NCI-H69 (cell line): ENCODE measurements at places on chromosomes 3 and 15.

- peak; percentile 9 for DNase-seq
Measured at GRCh38 chr15:96409215-96410138, 79.0 kb downstream of the NR2F2 start.

GRCh38 chr3:13019243-13020095 lies 53.8 kb downstream of the IQSEC1 start:
- DNase-seq, result peak; percentile 31

DNA sequence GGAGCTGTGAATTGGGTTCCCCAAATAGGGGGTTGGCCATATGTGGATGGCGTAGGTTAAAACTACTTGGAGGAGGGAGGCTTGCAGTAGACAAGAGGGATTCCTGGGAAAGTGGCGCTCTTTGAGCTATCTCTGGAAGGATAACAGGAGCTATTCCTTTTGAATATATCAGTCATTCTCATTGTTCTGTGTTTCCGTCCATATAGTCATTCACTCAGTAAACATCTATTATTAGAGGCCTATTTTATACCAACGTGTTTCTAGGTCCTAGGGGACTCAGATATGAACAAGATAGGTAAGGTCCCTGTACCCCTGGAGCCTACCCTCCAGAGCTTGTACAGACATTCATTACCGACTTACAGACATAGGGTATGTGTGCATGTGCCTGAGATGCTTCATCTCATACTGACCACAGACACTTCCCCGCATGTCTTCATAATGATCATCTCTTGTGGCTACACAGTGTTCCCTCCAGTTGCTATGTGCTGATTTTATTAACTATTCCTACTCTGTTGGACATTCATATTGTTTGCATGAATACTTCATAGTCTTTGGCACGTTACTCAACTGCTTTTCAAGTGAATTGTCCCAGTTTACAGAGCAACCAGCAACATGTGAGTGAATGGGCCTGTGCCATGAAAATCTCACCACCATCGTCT lies 55.8 kb upstream of the VILL start:
- no peak for DNase-seq

DNA sequence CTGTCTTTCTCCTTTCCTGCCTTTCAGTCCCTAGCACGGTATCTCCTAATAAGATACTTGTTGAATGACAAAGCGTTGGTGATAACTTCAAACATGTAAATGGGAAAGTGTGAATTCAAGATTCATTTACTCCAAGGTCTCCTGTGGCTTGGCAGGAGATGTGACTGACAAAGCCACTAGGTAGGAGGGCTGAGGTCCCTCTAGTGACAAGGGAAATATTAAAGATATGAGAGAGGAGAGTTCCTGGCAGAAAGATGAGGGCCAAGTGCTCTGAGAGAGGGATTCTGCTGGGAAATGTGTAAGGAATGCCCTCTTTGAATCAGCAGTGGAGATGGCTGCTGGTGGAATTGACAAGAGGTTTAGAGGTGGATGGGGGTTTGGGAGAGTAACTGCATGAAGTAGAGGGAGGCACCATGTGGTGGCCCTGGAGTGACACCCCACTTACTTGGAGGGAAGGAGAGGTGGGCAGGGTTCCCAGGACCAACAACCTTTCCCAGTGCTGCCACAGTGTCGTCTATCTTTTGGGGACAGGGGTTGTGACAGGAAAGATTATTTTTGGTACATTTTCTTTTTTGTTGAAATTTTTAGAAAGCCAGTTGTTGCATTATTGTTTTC lies 43.0 kb upstream of the SCAANT1 start:
- no peak for DNase-seq

- DNase-seq, result no peak
Measured at GRCh38 chr15:42053914-42054313, 33.1 kb upstream of the PLA2G4E start.
